ENCODE measurements at places on chromosomes 16 and 17.

DNA sequence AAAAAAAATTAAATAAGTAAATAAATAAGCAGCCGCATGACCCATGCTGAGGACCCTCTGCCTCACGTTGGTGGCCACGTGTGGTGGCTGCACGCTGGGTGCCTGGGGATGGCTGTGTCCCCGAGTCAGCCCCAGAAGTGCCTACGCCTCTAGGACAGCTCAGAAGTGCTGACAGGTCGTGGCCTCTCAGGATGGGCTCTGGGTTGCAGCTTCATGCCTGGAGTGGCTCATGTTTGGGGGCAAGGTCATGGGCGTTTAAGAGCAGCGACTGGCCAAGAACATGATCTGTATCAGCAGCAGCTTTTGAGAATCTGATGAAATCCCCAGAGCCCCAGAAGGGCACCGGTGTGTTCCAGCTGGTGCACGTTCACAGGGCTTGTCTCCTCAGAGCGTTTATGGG, 26.8 kb upstream of the CAPN15 start:
- no peak for DNase-seq

- DNase-seq = no peak
These were observed 136.5 kb downstream of the CMIP start for GRCh38 chr16:81581107-81581506.

DNA sequence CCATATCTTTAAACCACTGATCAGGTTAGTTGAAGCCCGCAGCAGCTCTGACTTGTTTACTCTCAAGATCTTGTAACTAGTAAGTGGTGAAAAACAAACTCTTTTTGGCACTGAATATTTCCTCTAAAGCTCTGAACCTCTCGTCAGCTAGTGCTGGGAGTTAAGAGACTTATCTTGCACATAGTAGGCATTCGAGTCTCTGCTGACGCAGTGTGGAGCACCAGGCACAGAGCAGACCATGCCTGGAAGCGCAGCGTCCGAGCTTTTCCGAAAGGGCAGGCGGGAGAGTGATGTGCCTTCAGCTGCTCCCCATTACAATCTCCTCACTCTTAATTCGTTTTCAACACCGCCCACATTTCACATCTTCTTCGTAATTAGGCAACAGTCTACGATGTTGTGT, 63.0 kb downstream of the SMG6 start:
- DNase-seq = no peak

- DNase-seq = no peak
These were observed 8.5 kb downstream of the KNOP1 start for GRCh38 chr16:19709381-19710136.

DNA sequence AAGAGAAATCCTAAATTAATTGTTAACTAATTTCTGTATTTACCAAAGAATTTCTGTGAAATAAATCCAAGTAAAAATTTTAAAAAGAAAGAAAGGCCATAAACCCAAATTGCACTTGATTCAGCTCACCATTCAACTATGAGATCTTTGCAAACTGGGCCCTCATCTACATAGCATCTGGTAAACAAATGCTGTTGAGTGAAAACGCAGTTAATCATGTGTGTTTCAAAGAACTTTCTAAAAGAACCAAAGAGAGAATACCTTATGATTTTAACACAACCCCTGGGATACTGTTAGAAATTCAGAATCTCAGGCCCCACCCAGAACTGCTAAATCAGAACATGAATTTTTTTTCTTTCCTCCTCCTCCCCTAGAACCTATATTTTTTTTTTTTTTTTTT, 16.6 kb downstream of the CRLF3 start:
- DNase-seq = no peak

Data from NCI-H2081 (cell line).